ENCODE measurements at places on chromosomes 1 and 21.

DNA sequence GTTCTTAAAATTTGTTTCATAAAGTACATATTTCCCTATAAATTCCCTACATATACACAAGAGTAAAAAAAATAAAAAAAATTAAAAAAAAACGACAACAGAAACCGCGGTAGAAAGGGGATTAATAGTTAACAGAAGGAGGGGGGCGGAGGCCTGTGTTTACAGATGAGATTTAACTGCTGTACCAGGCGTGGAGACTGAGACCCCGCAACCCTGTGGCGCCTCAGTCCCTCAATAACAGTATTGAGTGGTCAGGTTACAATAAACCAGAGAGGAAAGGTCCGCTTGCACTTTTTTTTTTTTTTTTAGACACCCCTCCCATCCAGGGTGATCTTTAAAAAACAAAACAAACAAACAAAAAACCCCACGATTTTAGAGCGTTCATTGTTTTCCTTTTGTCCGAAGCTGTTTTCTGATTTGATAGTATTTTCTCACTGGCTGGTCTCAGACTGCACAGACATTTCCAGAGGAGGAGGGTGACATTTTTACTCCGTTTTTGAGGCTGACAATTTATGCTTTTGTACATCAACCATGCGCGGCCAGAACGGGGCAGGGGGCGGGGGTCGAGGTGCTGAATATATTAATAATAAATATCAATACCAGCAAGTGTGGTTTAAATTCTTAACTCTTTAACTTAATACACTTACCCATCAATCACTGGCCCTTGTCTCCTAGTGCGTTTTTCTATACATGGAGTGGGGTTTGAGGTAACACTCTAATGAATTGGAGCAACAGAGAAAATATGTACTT is 1223.9 kb downstream of the BRINP3 start:
- no peak for DNase-seq

DNA sequence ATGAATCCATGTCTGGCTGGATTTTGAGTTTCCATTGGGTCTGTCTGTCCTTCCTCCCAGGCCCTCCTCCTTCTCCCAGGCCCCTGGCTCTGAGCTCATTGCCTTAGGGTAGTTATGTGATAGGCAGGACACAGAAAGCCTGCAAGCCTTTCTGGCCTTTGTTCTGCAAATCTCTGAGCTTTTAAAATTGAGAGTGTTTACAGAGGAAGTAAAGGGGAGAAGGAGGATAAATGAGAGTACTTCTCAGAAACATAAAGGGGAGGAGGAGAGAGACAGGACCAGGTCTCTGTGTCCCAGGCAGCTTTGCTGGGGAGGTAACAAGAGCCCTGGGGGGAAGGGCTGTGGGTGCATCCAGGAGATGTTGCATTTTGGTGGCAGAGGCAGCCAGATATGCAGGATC is 126.7 kb downstream of the FOXD2 start:
- DNase-seq: no peak

DNA sequence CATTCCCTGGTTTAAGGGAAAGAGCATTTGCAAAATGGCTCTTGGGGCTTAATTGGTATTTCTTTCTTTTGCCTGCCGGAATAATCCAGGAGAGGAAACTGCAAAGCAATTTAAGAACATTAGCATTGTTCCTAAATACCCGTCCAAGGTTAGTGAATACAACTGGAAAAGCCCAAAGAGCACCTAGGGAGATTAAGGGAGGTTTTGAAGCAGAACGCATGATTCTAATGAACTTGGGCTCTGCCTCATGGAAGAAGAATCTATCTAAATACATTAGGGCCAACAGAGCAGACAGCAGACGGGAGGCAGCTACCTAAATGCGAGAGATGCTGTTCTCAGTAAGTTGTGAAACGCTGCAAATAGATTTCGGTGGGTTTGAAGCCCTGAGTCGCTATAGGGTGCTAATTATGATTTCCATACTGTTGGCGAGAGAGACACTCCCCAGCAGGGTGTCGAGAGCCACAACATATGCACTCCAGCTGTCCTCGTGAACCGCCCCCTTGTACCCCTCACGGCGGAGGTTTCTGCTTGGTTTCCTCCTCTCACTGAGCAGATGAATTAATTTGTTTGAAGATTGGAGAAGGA is 326.7 kb upstream of the CAMK1G start:
- DNase-seq: no peak

- no peak for DNase-seq
These were observed 70.2 kb downstream of the GADD45A start for GRCh38 chr1:67755160-67755559.

DNA sequence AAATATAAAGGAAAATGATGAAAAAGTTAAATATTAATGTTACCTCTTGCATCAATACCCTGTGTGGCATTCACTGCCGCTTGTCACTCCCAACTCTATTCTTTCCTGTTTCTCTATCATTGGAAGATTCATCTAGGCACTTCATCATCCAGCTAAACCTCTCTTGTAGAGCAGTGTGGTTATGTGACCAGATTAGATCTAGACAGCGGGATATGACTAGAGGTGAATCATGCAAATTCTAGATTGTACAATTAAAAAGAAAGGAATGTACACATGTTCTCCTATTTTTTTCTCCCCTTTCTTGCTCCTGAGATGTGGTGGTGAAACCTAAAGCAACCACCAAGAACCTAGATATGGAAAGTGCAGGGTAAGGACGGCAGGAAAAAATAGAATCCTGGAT is 174.1 kb downstream of the LBR start:
- DNase-seq: no peak

DNA sequence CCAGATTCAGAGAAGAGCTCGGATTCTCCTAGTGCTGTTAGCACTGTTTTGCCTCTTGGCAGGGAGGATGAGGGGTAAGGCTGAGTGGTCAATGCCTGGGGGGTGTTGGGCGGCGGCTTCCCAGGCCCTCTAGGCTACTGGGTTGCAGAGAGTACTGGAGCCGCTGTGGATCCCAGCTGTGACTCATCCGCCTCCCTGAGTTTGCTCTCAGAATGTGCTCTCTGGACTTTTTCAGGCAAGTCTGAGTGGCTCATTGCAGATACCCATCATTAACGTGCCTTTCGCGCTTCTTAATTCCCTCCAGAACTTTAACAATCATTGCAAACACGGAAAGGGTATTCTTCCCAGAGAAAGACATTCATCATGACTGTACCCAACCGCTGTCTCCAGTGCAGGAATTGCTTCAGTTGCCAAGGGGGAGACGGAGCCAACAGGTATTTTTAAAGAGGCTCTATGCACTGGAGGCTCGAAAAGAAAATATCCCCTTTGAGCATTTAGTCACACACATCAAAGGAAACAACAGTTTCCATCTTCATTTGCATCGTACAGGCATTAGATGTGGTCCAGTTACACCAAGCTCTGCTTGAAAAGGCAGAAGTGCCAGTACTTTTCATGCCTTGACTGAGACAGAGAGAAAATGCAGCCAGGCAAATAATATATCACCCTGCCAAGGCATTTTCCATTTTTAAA is 14.4 kb upstream of the CAMTA1 start:
- DNase-seq: no peak

DNA sequence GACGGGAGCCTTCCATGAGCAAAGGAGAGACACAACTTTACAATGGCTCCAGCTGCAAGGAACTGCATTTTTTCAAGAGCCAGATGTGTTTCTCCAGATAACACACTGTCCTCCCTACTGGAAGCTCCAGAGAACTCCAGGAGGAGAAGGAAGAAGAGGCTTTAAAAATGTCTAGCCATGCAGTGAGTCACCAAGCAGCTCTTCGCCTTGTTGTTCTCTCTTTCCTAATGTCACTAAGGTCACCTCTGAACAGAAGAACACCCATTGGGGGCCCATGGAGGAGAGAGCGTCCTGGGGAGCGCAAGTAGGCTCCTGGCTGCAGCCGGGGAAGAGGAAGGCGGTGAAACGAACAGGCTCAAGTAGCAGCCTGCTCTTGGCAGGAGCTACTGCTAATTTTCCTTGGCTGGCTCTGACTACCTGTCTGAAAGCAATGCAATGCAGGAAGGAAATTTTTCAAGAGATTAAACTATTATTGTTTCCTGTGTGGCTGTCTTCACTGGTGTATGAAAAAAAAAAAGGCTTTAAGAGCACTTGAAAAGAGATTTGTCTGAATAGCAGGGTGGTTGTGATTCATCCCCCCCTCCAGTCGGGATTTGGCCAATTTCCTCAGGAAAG is 321.9 kb downstream of the SETD4 start:
- no peak for DNase-seq

Data from activated CD8-positive, alpha-beta memory T cell treated with anti-CD3 and anti-CD28 coated beads, Interleukin-2, amount 50 U/mL, for 4 hours (primary cell).